SK-N-MC (cell line): ENCODE measurements at places on chromosomes 11 and 22.

DNA sequence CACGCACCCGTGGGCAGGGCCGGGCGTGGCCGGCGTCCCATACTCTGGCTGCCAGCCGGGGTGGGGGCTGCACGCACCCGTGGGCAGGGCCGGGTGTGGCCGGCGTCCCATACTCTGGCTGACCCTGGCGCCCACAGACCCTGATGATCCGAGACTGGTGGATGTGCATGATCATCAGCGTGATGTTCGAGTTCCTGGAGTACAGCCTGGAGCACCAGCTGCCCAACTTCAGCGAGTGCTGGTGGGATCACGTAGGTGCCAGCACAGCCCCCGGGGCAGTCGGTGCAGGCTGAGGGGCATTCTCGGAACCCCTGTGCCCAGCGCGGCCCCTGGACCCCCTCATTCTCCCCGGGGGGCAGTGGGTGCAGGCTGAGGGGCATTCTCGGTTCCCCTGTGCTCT lies 19.0 kb downstream of the RNH1 start:
- DNase-seq: no peak

DNA sequence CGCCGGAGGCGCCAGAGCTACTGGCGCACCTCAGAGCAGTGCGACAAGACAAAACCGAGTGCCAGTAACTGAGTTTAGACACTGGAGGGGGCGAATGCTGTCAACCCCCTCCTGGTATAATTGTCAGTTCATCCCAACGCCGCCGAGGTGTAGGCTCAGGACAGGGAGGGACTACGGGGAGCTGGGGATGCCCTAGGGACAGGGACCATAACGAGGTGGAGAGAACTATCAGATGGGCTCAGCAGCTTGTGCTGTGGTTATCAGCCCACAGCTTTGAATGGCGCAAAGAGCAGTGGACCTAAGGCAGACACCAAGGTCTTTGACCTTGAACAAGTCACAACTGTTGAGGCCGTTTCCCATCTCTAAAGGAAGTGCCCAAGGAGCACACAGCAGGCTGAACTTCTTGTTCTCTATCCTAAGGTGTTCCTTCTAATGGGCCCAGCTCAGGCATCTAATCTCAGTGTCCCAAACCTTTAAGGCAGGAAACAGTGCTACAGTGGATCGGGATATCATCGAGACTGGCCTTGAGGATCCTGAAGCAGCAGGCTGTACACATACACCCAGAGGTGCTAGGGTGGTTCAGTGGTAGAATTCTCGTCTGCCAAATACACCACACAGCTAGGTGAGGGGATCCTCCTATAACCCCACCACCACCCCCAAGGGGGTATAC lies 958 bp upstream of the TUT1 start:
- DNase-seq: no peak

GRCh38 chr11:12159351-12160099 lies 49.1 kb downstream of the MICAL2 start:
- DNase-seq: no peak

GRCh38 chr11:85827748-85828639 lies 17.1 kb upstream of the SYTL2 start:
- DNase-seq: no peak

DNA sequence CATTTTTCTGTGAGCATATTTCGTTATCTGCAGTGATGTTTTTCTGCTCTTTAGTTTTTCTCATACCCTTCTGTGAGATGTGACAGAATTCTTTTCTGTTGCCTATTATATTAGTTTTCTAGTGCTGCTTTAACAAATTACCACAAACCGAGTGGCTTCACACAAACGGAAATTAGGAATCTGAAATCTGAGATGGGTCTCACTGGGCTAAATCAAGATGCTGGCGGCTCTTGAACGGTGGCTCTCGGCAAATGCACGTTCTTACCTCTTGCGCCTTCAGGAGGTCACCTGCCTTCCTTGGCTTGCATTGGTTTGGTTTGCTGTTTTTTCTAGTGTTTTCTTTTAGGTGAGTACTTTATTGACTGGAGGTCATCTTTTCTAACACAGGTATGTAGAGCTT lies 13.0 kb downstream of the ZBED4 start:
- no peak for DNase-seq

DNA sequence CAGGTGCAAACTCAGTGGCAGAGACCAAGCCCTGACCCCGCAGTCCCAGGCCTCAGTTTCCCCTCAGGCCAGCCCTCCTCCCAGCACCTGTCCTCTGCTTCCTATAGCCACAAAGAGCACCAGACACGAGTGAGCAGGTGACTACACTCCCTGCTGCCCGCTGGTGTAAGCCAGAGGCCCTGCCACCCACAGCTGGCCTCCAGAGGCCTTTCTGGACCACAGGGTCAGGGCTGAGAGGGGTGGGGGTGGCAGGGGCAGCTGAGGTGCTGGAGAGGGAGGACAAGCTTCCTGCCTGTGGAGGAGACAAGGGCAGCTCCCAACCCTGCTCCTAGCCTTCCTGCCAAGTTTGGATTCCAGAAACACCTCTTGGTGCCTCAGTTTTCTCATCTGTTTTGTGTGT lies 31.3 kb upstream of the WNT7B start:
- DNase-seq: no peak

GRCh38 chr11:114308689-114309089 lies 12.5 kb downstream of the NNMT start:
- no peak for DNase-seq

DNA sequence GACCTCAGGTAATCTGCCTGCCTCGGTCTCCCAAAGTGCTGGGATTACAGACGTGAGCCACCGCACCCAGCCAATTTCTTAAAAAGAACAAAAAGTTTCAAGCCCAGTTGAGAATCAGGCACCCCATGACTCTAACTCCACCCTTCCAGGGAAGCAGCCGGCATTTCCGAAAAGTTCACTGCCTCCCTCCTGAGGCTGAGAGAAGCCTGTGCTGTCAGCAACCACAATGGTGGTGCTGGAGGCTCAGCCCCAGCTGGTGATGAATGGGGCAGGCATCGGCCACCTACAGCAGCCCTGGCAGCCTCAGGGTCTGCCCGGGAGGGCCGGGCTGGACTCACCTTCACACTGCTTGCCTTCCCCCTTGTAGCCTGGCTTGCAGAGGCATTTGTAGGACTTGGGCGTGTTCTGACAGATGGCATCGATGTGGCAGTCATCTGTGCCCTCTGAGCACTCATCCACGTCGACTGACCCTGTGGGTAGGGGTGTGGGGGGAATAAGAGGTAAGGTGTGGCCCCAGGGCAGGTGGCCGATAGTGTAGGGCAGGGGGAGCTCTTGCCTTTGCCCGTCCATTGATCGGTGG lies 4.3 kb downstream of the SCUBE1 start:
- no peak for DNase-seq

- DNase-seq: no peak
These were observed 124.5 kb upstream of the TMEM45B start for GRCh38 chr11:129691142-129691541.

GRCh38 chr11:88521799-88522201 lies 184.3 kb upstream of the CTSC start:
- no peak for DNase-seq

DNA sequence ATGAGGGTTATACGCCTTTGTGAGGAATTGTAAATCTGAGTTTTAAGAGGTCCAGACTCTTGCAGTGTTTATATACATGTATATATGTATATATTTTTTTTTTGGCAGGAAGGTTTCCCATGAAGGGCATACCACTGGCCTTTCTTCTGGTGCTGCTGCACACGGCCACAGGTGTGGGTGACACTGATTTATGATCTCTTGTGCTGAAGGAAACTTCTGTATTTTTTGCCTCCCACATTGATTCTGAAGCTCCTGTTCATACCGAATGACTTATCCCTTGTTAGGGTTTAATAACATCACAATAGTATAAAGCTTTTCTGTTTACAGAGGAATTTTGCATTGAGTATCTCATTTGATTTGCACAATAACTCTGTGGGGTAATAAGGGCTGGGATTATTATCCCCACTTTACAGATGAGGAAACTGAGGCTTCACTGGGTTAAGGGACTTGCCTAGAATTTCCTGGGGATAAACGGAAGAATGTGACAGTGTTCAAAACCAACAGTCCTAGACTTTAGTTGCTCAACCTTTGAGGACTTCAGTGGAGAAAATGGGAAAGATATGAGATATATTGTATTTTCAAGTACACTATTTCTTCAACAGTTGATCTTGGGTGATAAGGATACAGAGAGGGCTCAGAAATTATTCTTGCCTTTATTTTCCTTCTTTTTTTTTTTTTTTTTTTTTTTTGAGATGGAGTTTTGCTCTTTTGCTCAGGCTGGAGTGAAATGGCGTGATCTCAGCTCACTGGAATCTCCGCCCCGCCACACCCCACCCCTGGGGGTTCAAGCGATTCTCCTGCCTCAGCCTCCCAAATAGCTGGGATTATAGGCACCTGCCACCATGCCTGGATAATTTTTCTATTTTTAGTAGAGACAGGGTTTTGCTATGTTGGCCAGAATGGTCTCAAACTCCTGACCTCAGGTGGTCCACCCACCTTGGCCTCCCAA lies 70.1 kb downstream of the MICAL2 start:
- DNase-seq: no peak

- no peak for DNase-seq
These were observed at the start of gene VWCE for GRCh38 chr11:61294717-61295595. Gene VWCE (minus strand): TSS chr11:61295316. CDS start chr11:61295037, 279 bp downstream.

DNA sequence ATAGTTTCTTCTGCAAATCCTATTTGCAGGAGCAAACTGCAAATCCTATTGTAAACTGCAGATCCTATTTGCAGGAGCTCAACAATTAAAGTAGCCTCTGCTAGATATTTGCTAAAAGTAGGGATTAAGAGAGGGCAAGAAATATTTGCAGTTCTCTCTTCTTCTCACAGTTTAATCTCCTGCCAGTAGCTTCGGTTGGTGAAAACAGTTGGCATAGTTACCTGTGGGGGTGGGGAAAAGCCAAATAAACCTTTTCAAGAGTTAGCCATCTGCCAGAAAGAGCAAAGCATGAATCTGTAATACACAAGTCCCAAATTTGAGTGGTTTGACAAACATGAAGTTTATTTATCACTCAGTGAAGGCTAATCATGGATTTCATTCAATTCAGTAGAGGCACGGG lies 942.5 kb downstream of the JRKL start:
- DNase-seq: no peak

DNA sequence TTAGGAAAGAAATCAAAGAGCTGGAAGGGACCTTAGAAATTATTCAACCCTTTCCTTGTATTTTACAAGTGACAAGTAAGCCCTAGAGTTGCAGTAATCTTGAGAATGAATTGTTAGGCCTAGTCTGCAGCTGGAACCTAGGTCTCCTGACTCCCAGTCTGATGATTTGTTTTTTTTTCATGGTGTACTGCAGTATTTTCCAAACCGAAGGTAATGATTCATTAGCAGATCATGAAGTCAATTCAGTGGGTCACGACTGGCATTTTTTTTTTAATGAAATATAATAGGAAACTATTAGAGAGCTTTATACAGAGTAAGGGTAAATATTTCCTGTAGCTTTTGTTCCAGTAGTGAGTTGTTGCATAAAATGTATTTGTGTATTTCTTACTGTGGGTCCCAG lies 42.8 kb downstream of the EXT2 start:
- no peak for DNase-seq

GRCh38 chr11:47980088-47980906 lies at the start of gene PTPRJ:
Gene PTPRJ (plus strand): TSS chr11:47980559. CDS start chr11:47980913, 354 bp downstream.
- DNase-seq: no peak

- no peak for DNase-seq
These were observed 50.1 kb upstream of the SHANK2 start for GRCh38 chr11:71302534-71302909.

DNA sequence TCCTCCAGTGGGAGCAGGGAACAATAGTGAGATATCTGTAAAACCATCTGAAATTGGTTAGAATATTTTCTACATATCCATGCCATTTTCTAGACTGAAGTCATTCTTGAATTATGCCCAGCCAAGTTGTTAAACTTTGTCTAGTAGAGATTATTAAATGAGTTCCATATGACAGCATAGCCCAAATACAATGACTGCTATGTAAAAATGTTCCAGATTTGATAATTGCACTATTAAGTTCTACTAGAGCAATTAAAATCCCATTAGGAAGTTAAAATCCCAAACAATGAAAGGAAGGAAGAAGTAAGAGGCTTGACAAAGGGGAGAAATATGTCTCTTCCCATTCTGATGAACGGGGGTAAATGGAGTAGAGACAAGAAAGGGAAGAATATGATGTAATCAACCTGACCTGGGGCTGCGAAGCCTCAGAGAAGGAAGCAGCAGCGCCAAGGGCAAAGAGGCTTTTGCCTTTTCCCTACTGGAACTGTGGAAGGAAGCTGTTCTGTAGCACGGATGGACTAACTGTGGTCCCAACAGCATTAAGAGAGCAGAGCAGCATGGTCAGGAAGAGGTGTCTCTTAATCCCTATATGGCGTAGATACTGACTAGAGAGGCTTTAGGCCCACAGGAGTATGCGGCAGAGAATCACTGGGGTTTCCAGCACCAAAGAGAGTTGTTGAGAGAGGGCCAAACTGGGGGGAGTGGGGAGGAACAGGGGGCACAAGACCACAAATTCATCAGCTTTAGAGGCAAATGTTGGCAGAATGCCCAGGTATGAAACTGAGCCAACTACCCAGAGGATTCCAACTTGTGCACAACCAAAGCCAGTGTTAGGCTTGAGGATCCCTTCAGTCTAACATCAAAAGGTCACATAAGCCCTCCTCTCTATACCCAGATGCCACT lies 26.7 kb downstream of the RRP8 start:
- DNase-seq: peak; percentile 76

GRCh38 chr11:1547467-1548098 lies 24.5 kb downstream of the DUSP8 start:
- no peak for DNase-seq

- no peak for DNase-seq
These were observed 6.3 kb downstream of the GRK2 start for GRCh38 chr11:67272327-67273259.

GRCh38 chr11:67666303-67666645 lies 8.1 kb downstream of the ALDH3B2 start:
- no peak for DNase-seq

DNA sequence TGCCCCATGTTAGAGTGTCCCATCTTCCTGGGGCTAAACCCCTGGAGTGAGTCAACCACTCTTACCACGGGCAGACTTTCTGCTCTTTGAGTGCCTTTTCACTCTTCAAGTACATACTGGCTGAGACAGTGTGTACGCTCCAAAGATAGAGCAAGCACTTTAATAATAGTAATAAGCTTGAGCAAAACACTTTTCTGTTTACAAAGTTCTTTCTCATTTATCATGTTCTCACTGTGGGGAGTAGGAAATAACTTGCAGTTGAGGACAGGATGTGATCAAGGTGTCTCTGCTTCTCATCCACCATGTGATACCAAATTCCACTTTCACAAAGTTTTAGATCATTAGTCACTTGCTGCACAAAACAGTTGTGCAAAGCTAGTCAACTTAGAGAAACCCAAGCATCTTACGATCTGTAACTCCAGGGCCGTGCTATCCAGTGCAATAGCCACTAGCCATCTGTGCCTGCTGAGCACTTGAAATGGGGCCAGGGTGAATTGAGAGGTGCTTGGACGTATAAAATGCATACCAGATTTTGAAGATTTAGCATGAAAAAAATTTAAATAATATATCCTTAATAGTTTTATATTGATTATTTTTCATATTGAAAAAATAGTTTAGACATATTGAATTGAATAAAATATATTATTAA lies 135.3 kb downstream of the KIF18A start:
- no peak for DNase-seq

GRCh38 chr22:46074771-46075551 lies 75.4 kb upstream of the PPARA start:
- DNase-seq: no peak
